Astrocyte of the cerebellum (primary cell): ENCODE measurements at places on chromosomes 4 and X.

- no peak for DNase-seq
Observed at GRCh38 chr4:76699751-76700310, 198.1 kb downstream of the SOWAHB start.

GRCh38 chr4:173489514-173489913 is 40.5 kb downstream of the HAND2 start:
- peak; percentile 91 for DNase-seq

- peak; percentile 48 for DNase-seq
Observed at GRCh38 chrX:119240356-119240755, 4.3 kb downstream of the PGRMC1 start.

DNA sequence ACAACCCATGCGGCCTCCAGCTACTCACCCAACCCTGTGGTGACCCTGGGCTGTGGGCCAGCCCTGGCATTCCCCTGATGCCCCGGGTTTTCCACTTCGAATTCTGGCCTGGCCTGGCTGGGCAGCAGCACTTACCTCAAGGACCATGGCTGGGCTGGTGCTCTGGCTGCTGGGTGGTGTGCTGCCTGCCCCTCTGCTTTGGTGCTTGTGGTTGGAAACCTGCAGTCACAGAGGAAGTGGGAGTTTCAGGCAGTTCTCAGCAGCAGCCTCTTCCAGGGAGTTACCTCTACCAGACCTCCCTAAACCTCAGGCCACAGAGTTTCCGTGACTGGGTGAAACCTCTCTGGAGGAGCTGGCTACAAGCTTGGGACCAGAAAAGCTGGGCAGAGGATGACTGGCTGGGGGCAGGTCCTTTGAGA is at the start of gene CXCR3:
Gene CXCR3 (minus strand): TSS at position 209 of the 419 bp plus-strand sequence. CDS start 62 bp downstream, at position 147.
- no peak for DNase-seq

DNA sequence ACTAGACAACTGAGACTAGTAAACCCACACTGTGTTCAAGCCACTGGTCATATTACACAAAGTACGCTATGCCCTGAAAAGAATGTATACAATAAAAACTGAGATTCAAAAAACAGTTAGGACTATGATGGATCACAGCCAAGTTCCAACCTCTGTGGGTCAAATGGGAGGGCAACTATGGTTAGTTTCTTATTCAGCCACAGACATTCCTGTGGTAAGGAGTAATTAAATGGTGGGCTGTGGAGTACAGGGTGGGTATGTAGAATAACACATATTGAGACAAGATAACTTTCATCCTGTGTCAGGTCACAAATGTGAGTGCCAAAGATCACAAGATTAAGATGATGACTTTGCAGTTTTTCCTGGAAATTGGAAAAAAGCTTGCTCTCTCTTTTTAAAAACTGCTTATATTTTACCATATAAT is 167.2 kb downstream of the NPNT start:
- peak; percentile 83 for DNase-seq

GRCh38 chr4:160265836-160266235 is 1163.0 kb downstream of the RAPGEF2 start:
- peak; percentile 9 for DNase-seq

- DNase-seq, result peak; percentile 6
Observed at GRCh38 chr4:86261636-86262035, 98.2 kb downstream of the MAPK10 start.

DNA sequence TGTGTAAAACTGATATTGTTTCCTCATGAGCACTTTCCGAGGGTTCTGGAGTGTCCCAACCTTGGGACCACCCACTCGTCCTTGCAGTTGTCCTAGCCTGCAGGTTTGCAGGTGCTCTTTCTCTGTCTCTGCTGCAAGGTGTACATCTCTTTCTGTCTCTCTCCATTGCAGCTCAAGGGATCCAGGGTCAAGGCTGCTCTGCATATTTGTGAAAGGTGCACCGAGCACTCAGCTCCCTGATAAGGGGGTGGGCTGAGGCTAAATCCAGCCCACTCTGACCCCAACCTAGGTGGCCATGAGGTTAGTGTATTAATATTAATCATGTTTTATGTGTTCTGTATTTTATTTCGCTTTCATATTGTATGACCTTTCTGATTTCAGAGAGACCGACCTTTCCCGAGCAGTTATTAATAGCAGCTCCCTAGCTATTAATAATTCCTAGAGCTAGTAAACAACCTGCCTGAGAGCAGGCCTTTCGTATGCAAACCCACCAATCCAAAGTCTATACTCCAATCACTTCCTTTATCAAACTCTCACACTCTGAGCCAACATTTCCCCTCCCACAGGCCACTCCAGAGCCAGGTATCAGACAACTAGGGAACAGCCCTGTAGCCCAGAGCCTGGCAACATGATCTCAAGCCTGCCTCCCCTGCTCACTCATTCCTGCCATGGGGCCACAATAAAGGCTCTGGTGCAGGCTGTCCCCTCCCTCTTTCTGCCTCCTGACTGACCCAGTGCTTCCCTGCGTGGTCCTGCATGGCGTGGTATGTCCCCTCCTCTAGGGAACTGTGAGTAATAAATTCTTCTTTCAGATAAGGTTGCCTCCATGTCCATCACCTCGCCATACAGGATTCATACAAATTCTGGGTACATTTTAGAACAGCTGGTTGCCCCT is 73.9 kb downstream of the SLC2A9 start:
- DNase-seq, result no peak

DNA sequence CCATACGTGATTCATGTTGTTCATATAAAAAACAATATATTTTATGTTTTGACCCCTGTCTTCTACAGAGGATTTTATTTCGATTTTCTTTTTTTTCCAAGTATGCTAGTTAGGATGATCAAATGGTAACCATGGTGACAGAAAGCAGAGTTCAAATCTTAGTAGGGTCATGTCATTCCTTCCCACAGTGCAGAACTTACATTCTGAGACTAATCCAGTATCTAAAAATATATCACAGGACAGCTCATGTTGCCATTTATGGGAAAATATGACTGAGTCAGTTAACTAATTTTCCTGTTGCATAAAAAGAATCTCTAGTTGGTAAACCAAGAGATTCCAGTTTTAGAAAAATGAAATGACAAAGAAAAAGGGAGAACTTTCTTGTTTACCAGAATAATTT is 209.5 kb downstream of the PARM1 start:
- DNase-seq, result no peak

DNA sequence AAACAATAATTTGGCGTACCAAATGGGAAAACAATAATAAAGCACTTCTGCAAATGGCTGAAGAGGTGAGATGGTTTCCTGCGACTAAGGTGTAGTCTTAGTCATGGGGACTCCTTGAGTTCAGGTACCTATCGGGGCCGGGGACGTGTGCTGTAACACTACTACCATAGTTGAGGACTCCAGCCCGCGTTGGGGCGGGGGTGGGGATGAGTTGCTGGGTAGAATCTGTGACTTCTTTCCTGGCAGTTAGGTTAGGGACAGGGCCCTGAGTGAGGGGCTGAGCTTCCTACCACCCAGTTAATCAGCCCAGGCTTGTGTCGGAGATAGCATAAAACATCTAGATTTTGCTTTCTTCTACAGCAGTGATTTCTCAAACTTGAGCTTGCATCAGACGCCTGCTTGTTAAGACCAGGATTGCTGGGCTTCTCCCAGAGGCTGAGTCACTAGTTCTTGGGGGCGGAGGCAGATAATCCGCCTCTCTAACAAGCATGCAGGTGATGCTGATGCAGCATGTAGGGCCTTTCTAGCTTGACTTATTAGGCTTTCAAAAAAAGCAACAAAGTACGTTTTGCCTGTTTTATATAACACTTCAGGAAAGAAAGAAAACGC is 30.2 kb downstream of the RBBP7 start:
- DNase-seq, result no peak

- no peak for DNase-seq
Observed at GRCh38 chr4:105240037-105240436, 93.4 kb downstream of the TET2 start.
